RCC 7860 (cell line): ENCODE measurements at places on chromosomes 6 and 20.

GRCh38 chr20:60056407-60057122 is 98.3 kb downstream of the CDH26 start:
- no peak for DNase-seq

DNA sequence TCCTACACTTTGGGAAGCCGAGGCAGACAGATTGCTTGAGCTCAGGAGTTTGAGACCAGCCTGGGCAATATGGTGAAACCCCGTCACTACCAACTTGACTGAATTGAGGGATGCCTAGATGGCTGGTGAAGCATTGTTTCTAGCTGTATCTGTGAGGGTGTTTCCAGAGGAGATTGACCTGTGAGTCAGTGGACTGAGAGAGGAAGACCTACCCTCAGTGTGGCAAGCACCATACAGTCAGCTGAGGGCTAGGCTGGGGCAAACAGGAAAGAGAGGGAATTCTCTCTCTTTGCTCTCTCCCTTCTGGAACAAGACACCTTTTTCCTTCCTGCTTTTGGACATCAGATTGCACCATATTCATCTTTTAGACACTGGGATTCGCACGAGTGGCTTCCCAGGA is 3.7 kb upstream of the ZUP1 start:
- no peak for DNase-seq

GRCh38 chr6:147347882-147348575 is 143.8 kb downstream of the STXBP5 start:
- no peak for DNase-seq

GRCh38 chr6:30690403-30691207 is at the start of gene NRM:
NRM (minus strand) TSS chr6:30690984; CDS start chr6:30690974, 10 bp downstream.
- DNase-seq: peak; percentile 54

DNA sequence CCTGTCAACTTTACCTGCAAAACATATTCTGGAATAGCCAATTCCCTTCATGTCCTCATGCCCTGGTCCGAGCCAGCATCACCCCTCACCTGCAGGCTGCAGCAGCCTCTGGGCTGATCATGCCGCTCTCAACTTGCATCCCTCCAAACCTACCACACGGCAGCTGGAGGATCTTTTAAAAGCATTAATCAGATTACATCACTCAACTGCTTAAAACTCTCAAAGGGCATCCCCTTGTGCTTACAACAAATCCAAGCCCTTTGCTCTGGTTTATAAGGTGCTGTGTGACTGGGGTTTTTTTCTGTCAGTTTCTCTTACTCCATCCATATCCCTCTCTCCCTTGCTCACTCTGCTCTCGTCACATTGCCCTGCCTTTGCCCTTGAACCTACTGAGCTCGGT is 24.0 kb downstream of the CD40 start:
- no peak for DNase-seq

DNA sequence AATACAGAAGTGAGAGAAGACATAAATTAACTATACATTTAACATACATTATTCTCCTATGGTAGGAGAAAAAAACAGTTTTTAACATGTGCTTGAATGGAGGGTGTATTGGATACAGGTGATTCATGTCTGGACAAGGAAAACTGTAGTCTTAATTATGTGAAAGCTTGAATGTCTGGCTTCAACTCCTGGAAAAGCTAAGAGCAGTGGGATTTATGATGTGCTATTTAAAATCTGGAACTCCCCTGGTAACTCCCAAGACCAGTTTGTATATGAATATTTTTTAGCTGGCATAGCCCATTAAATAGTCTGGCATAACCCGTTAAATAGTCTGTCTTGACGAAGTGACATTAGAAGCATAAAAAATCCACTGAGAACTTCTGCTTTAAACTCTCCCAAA is 410.0 kb upstream of the PTCHD4 start:
- DNase-seq: no peak

- no peak for DNase-seq
These were observed 40.2 kb downstream of the PGM3 start for GRCh38 chr6:83152913-83153312.

GRCh38 chr20:50610212-50610718 is 81.1 kb downstream of the RIPOR3 start:
- DNase-seq: no peak

DNA sequence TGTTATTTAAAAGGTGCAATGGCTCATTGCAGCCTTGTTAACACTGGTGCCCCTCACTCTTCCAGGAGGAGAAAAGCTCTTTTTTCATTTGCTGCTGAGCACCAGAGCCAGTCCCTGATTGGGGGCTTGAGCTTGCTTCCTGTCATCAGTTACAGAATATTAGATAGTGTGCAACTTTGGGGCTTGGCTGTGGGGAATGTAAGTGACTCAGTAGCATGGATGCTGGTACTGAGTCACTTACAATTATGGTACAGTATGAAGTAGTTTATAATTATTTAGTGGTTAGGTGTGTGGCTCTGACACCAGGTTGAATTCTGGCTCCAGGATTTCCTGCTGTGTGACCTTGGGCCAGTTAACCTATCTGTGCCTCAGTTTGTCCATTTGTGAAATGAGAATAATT is 37.6 kb downstream of the ANKS1A start:
- peak; percentile 70 for DNase-seq

DNA sequence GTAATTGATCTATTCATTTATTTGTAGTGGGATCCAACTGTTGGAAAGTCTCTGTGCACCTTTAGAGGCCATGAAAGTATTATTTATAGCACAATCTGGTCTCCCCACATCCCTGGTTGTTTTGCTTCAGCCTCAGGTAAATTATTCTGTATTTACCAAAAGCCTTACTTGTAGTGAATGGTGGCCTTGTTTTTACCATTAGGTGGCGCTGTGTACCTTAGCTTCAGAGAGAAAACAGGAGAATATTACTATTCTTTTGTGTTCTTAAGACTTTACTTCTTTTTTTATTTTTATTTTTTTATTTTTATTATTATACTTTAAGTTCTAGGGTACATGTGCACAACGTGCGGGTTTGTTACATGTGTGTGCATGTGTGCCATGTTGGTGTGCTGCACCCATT is 23.7 kb downstream of the PEX7 start:
- no peak for DNase-seq

- no peak for DNase-seq
These were observed 68.5 kb downstream of the PDSS2 start for GRCh38 chr6:107390685-107391435.

- no peak for DNase-seq
These were observed 265.2 kb upstream of the RIN2 start for GRCh38 chr20:19492687-19493336.

- no peak for DNase-seq
These were observed 99.7 kb downstream of the TSHZ2 start for GRCh38 chr20:53071833-53072232.

DNA sequence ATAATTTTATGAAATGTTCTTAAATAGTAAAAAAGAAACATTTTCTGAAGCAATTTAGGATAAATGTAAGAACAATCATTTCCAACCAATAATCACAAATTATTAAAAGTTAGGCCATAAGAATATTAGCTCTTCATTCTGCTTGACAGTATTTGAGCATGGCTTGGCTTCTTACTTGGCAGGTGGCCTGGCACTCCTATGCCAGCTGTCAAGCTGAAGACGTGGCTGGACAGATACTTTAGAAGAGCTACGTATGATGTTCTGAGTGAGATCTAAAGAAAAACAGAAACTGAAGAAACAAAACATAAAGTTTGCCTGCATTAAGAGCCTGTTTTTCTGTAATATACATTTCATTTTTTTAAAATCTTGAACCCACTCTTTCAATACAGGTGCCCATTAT is 438.9 kb downstream of the GRIK2 start:
- DNase-seq: no peak

GRCh38 chr6:37922563-37922962 is 103.0 kb downstream of the ZFAND3 start:
- no peak for DNase-seq

DNA sequence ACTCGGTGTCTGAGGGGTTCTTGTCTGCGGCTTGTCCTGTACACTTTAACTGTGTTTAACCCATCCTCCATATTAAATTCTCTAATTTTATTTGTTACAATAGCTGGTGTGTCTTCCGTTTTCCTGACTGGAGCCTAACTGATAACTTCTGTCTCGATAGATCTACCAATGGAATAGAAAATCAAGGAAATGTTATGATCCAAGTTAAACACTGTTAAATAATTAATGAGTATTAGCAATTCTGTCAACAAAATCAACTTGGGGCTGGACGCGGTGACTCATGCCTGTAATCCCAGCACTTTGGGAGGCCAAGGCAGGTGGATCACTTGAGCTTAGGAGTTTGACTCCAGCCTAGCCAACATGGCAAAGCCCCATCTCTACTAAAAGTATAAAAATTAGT is 81.7 kb downstream of the DNAH8 start:
- no peak for DNase-seq

- DNase-seq: no peak
These were observed 80.7 kb upstream of the CLDN20 start for GRCh38 chr6:155183095-155183494.

- DNase-seq: no peak
These were observed 17.3 kb downstream of the TRAF3IP2 start for GRCh38 chr6:111588366-111588765.

GRCh38 chr20:36878941-36879340 is 3.0 kb downstream of the TLDC2 start:
- DNase-seq: no peak

DNA sequence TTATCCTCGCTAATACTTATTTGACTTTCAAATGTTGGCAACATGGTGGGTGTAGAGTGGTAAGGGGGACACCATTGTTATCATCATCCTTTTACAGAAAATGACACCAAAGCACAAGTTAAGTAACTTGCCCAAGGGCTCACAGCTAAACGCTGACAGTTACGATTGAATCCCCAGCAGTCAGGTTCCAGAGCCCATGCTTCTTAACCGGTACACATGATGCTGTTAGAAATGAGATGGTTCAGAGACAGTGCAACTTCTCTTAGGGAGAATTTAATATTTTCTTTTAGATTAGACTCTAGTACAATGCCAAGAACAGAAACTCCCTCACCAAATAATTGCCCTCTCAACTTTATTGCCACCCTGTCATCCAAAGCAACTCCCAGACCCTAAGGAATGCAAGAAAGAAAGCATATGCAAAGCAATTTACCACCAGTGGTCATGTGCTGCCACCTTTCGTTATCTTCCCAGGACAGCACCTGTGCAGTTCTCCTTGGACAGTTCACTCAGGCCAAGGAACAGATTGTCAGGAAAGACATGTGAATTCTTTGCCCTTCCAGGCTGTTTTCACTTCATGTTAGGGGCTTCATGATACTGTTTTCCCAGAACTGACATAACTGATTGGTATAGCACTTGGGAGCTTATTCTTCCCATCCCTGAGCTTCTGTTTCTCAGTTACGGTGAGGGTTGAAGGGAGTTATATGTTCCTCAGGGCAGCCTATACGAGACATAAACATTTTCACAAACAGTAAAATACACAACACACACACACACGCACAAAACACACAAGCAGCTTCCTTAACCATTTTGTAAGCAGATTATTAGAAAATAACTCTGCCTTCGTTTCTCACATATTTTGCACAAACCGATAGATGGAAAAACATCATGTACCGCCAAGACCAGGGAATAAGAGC is 5.1 kb downstream of the HLA-DMA start:
- DNase-seq: peak; percentile 45

DNA sequence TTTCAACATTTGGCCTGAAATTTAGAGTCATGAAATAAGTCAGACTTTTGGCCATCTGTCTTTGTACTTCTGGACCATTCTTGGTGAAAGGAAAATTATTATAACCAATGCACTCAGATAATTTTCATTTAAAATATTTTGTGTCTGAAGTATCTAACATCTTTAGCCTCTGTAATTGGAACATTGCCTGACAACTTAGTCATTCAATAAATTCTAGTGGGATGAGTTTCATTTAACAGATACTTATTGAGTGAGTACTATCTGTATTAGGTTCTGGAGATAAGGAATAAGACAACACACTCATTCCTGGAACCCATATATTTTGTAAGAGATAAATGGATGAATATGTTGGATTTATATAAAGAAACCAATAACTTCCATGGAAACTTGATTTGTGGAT is 536.0 kb downstream of the BCKDHB start:
- no peak for DNase-seq

GRCh38 chr20:58461104-58461503 is 54.1 kb downstream of the APCDD1L start:
- no peak for DNase-seq

GRCh38 chr6:16318538-16318937 is 80.2 kb downstream of the GMPR start:
- DNase-seq: peak; percentile 74

GRCh38 chr20:56964901-56965300 is 301.5 kb downstream of the BMP7 start:
- no peak for DNase-seq

DNA sequence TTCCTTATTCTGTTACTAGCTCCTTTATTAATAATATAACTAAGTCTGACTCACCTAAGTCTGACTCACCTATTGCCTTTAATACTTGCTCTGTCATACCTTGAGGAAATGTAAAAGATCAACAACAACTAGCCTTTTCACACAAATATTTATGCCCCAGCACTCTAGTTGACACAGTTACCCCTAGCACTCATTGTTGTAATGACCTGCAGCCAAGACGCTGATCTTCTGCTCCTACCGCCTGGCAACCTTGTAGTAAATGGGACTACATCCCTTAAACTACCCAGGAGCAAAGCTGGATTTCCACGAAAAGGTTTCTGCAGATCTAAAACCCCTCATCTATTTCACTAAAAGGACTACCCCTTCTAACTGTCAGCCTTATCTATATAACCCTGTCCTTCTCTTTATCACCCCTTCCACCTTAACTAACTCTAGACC is 90.0 kb downstream of the PLG start:
- no peak for DNase-seq

DNA sequence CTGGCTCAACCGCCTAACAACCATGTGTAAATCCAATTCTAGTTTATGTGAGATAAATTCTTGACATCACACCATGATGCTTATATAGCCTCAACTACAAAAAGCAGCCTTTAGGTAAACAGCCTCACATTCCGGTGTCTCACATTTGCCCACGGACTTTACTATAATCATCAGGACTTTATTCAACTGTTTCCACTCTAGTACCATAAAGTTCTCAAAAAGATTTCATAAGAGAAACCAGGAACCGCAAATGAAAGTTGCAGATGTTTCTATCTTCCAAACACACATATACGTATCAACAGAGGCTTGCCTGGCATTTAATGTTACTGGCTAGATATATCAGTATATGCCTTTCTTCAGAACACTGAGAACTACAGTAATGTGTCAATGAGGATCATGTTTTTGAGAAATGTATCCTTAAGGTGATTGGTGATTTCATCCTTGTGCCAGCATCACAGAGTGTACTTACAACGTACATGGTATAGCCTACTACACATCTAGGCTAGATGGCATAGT is 80.0 kb downstream of the EPB41L2 start:
- DNase-seq: no peak

- DNase-seq: no peak
These were observed 8.7 kb downstream of the OSBPL2 start for GRCh38 chr20:62246872-62247652.
